ENCODE measurements at places on chromosomes 1 and 21.

DNA sequence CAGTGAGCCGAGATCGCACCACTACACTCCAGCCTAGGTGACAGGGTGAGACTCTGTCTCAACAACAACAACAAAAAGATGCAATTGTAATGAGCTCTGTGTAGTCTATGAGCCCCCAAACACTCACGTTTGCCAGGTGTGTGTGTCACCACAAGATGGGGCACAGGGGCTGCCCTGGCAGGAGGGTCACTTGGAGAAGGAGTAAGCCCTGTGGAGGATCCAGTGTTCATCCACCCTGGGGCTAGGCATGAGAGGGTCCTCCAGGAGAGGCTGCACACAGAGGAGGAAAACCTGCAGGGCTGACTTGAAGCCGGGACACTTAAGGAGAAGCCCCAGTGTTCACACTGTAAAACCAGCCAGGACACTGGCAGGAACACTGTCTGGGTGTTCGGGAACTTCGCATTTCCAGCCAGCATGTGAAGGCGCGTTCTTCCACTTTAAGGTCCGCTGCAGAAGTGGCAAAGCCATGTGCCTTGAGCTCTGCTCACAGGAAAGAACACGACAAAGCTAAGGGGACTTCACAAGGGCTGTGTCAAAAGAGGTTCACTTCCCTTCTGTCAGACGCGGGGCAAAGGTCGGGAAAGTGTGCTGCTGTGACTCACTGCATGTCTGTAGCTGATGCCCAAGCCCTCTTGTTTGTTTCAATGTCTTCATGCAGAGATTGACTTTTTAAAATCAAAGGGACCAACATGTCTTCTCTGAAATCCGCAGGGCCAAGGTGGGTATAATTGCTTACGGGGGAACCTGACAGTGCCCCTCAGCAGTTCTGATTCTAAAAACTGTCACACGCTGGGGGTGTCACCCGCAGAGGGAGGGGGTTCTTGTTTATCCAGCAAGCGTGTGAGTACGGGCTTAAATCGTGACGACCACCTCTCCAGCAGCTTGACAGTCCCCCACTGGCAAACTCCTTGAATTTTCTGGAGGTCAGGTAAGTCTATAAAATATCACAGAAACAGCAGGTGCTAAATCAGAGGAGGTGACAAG is 102.8 kb downstream of the RIPK4 start:
- no peak for DNase-seq

DNA sequence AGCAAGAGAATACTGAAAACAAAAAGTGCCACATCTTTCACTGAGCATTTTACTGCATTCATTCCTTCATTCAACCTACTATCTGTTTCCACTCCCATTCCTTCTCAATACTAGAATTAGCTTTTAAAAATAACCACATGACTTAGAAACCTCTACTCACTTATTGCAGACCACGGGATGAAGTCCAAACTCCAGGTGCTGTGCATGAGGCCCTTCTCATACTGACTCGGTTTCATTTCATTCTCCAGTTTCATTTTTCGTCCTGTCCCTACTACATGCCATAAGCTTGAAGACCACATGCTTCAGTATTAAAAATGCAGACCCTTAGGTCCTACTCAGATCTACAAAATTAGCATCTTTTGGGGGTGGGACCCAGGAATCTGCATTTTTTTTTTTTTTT is 2.3 kb upstream of the BACH1 start:
- peak; percentile 39 for DNase-seq

DNA sequence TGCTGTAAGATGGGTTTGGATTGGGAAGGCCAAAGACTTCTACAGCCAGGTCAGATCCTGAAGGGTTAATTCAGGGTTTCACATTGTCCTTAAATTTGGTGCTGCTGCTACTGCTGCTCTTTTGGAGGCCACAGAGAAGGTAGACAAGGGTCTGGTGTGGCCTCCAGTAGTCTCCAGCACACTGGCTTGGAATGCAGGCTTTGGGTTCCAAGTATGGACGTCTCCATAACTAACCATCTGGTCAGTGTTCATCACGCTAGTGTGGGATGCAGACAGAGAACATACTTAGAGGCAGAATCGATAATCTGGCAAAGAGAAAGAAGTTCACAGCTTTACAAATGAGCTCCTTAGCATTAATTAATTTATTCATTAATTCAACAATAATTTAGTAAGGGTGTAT is 154.1 kb downstream of the ZBTB18 start:
- no peak for DNase-seq

- no peak for DNase-seq
These were observed 467.9 kb downstream of the SIPA1L2 start for GRCh38 chr1:232162001-232162400.

DNA sequence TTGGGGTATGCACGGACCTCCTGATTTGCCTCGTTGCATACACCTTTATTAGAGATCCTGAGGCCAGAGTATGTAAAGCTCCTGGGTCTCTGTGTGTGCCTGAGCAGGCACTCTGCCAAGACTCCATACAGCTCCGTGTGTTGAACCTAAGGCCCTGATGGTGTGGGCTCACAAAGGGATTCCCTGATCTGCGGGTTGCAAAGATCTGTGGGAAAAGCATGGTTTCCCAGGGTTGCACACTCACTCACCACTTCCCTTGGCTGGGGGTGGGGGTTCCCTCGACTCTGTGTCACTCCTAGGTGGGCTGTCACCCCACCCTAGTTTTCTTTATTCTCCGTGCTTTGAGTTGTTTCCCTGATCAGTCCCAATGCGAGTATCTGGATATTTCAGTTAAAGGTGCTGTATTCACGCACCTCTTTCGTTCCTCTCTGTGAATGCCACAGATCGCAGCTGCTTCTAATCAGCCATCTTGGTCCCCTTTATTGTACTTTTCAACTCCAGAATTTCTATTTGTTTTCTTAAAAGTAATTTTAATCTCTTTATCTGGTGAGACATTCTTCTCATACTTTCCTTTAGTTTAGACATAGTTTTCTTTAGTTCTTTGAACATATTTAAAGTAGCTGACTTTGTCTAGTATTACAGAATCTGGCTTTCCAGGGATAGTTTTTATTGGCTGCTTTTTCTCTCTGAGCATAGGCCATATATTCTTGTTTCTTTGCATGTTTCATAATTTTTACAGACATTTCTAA is 39.0 kb upstream of the F3 start:
- no peak for DNase-seq

DNA sequence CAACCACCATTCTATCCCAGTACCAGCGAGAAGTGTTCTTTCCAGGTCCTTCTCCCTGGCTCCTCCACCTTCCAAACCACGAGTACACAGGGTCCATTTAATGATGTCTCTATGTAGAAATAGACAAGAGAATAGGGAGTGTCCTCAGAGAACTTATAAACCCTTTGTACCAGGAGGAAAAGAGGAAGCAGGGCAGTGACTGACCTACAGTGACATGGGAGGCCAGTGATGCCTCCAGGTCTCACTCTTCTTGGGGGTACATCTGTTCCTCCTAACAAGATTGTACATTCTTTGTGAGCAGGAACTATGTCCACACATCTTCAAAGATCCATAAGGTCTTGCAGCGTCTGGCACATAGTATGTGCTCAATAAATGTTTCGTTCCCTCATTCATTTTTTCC is 18.7 kb upstream of the FMOD start:
- no peak for DNase-seq

- no peak for DNase-seq
These were observed 51.8 kb downstream of the KCNK1 start for GRCh38 chr1:233665575-233666270.

- DNase-seq, result no peak
These were observed 7.6 kb downstream of the HTR6 start for GRCh38 chr1:19672237-19672636.

- no peak for DNase-seq
These were observed 31.4 kb upstream of the WASF2 start for GRCh38 chr1:27521336-27521831.

GRCh38 chr1:232555494-232556210 is 74.3 kb downstream of the SIPA1L2 start:
- DNase-seq, result no peak

- DNase-seq, result no peak
These were observed 118.4 kb upstream of the L1TD1 start for GRCh38 chr1:62076286-62076685.

DNA sequence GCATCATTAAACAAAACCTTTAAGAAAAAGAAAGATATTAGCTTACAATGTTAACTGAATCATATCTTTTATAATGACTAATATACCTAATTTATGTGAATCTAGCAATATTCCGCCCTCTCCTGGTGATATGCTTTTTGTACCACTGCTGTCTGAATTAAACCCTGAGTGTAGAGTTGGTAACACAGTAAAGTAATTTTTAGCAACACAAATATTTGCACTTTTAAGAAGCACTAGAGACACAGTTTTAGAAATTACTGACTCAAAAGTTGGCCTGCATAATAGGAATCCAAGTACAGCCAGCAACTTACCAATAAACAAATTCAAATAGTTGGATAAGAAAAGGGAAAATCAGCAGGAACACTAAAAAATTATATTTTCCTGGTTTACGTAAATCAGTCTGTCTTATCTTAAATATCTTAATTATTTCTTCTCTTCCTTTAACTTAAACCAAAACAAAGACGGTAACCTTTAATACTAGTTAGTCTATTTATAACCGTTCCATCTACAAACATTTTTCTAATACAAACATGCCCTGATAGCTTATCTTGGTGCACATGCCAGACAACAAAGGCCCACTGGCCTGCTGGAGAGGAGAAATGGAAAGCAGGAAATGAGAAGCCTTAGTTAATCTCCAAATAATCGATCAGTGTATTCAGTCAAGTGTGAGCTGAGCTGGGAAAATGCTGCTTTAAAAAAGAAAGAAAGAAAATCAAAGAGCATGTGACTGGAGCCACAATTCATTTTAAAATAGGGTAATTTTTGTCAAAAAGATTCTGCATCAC is 246.0 kb downstream of the RERE start:
- DNase-seq, result no peak

DNA sequence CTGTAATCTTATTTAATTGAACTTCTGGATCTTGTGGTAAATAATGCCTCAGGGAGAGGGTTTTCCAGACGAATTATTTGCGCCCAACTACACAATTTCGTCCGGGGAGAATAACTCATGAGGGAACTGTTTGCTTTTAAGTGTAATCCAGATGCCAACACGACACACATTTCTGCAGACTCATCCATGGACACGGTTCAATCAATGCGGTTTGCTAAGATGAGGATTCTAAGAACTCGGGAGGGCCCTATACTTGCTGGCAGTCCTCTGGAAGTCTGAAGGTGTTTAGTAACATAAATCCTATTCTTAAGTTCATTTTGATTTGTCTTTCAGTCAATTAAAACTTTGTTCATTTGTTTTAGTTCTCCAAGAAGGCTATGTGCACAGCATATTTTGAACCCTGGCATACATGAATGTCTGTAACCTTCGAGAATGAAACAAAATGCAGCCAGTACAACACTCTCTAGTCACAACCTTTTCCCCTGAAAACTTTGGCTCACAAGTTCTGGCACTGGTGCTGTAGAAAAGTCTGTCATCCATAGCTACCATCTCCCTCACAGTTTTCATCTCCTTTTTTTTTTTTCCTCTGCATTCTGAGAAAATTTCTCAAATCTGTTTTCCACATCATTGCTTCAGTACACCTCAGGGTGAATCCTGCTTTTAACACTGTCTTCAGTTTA is 38.8 kb downstream of the DIPK1A start:
- DNase-seq, result no peak

DNA sequence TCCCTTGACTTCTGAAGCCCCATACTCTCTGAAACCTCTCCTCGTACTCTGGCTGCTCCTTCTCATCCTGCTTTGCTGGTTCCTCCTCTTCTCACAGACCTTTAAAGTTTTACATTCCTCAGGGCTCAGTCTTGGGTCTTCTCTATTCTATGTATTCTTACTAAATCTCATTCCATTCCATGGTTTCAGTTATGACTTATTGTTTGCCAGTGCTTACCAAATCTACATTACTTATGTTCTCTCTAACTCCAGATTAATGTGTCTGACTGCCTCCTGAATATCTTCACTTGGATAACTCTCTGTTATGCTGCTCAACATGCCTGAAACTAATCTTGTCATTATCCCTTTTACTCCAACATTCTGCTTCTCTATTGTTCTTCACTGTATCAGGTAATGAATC is 5.4 kb upstream of the SLC35D1 start:
- no peak for DNase-seq
